ENCODE measurements at places on chromosomes 3 and 15.

- no peak for DNase-seq
These were observed 144.8 kb downstream of the NSMCE3 start for GRCh38 chr15:29124581-29125381.

DNA sequence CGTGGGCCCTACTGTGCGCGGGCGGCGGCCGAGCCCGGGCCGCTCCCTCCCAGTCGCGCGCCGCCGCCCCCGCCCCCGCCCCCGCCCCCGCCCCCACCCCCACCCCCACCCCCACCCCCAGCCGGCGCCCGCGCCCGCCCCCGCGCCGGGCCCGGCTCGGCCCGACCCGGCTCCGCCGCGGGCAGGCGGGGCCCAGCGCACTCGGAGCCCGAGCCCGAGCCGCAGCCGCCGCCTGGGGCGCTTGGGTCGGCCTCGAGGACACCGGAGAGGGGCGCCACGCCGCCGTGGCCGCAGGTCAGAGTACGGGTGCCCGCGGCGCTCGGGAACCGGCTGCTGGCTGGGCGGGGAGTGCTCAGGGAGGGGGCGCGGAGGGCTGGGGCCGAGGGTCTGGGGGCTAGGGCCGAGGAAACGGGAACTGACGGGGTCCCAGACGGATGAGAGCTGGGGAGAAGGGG, 1.1 kb upstream of the PPARG start:
- DNase-seq, result no peak

- DNase-seq, result no peak
These were observed 1.7 kb upstream of the CFAP91 start for GRCh38 chr3:119700920-119701734.

- DNase-seq, result no peak
These were observed 264.0 kb downstream of the KLF13 start for GRCh38 chr15:31590609-31591008.

- peak; percentile 100 for DNase-seq
These were observed 98.2 kb downstream of the ANXA2 start for GRCh38 chr15:60299452-60300047.

GRCh38 chr15:24898715-24899272, 56.0 kb upstream of the SNRPN start:
- peak; percentile 74 for DNase-seq

DNA sequence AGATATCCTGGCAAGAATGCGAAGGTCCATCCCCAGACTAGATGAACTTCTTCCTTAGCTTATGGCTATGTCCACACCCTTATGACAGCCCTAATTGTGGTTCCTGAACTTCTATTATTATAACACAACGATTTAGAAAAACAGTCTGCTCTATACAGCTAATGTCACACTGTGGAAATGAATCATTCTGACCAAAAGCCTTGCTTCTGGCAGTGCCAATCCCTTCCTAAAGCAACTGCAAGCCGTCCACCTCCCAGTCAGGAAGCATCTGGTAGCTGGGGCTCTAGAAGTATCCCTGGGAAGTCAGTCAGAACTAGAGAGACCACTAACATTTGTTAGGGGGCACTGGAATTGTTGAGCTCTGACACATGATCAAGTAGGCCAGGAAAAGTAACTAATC, 45.0 kb downstream of the MYO5A start:
- no peak for DNase-seq

GRCh38 chr15:77035999-77036471, 34.9 kb downstream of the TSPAN3 start:
- no peak for DNase-seq

DNA sequence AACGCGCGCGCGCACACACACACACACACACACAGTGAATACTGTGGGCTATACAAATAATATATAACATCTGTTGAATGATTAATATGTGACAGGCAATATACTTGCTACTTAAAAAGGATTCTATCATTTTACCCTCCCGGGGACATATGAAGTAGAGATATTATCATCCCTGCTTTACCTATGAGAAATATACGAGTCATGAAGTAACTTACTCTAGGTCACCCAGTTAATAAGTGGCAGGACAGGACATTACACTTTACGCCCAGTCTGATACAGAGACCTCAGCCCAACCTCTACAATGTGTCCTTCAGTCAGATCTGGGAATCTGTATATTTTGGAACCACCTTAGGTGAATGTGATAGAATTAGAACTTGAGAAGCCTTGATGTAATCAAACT, 55.4 kb downstream of the CCDC54 start:
- DNase-seq, result no peak

DNA sequence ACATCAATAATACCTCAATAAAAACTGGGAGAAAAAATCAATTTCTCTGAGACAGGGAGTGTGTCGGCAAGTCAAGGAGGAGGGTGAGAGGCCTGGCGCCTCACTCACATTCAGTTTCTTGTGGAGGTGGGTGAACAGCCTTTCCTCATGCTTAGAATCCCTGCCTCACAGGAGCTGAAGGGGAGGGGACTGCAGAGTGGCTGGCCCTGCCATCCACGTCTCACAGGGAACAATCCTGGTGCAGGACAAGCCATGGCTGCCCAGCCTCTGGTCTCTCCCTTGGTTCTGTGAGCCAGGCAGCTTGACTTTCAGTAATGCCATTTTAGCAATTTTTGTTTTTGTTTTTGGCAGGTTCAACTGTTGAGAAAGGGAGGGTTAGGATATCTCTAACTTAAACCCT, 126.5 kb upstream of the HACD2 start:
- no peak for DNase-seq

DNA sequence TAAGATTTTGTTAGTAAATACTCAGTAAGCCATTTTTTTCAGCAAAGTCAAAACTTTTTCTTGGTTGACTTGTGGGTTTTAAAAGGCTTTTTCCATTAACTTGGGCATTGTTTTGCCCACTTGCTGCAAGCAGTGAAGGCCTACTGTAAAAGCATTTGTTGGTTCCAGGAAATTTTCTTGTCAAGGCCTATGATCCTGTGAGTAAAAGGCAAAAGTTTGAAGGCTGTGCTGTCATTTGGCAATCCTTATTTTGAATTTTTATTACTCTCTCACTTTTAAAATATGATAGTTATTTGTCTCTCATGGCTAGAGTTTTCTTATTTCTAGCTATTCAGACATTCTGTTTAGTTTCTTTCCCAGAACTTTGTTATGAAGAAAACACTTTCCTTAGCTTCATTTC, 13.0 kb downstream of the P2RY12 start:
- no peak for DNase-seq

DNA sequence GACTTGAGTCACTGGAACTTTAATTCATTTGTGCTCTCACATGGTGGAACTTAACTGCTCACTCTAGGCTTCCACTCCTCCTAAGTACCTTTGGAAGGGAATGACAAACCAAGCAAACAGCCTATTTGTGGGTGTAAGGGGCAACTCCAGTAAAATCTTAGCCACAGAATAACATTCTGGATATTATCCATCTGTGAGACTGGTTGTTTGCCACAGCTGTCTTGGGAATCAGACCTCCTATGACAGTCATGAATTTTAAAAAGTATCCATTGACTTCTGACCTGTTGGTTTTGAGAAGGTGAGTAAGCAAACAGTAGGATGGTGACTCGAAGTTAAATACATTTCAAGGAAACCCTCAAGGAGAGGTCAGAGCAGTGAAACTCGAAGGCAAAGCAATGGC, 147.3 kb upstream of the CDIN1 start:
- no peak for DNase-seq

DNA sequence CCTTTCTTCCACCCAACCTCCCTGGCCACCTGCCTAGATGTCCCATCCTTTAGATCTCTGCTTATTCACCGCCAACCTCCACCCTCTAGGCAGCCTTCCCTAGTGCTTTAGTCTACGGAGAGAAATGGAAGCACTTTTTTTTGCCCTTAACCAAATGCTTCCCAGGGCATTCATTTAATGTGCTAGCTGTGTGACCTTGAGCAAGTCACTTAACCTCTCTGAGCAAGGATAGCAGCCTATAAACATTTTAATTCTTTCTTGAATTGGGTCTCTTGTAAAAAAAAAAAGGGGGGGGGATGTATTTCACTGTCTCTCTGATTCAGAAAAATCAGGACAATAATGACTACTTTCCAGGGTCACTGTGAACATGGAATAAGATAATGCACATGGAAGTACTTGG, 3.2 kb upstream of the INSYN1 start:
- no peak for DNase-seq

GRCh38 chr15:68479406-68479805, 47.4 kb upstream of the ITGA11 start:
- no peak for DNase-seq

DNA sequence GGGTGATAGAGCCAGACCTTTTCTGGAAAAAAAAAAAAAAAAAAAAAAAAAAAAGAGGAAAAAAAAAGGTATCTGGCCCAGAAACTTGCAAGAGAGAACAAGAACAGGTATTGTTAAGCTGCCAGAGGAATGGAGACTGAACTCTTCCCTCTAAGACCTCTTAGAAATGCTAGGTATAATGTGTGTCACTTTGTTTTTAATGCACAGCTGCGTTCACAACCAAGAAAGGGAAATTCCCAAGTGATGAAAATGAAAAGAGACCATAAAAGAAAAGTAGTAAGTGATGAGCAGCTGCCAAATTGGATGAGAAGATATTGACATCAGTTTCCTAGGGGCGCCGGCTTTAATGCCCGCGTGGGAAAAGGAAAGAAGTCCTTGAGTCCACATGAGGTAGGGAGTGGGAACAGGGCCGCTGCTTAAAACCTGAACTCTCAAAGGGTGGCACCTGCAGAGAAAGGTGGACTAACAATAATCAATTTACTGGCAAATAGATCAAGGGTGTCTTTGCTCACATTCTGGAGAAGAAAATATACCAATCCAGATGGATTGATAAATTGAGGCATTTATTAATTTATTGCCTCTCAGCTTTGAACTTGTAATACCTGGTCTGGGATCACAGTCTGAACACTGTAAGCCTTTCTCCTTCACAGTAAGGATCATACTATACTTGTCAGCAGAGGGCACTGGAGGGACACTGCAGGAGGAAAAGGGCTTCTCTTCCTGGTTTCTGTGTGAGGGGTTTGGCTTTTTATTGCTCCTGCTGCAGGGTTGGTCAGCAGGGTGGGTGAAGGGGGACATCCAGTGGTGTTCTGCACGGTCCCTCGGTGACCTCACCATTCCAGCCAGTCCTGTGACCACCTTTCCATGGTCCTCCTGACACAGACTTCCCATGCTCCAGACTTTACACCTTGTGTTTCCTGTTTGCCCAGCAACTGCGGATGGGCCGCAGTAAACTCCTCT, 131.6 kb downstream of the AQP9 start:
- peak; percentile 84 for DNase-seq

GRCh38 chr15:25684521-25685431, 178.4 kb downstream of the ATP10A start:
- no peak for DNase-seq

GRCh38 chr3:23002836-23003732, 200.0 kb upstream of the UBE2E2 start:
- DNase-seq, result peak; percentile 50

GRCh38 chr15:67456677-67457529, 64.0 kb upstream of the C15orf61 start:
- DNase-seq, result peak; percentile 80

DNA sequence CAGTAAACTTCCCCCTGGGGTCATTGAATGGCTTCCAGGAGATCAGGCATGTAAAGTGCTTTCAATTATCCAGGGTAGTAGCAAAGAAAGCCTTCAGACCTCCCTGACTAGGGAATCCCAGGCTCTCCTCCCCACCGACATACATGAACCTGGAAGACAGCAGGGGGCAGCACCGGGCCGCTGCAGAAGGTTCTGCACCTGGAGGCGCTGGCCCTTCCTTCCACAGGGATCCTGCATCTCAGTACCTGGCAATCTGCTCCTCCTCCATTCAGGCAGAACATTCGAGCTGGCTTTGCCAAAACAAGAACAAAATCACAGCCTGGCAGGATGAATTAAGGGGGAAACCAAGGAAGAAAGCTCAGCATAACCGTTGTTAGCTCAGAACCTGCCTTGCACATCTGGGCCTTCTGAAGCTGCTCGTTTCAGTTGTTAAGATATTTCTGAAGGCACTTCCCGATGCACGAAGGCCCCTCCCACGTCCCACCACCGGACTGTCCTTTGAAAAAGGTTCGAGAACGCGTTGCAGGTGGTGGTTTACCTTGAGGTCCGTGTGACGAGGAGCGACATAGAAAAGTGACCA, 237.7 kb downstream of the SLCO3A1 start:
- DNase-seq, result peak; percentile 70

- DNase-seq, result no peak
These were observed 22.1 kb downstream of the MAPKAPK3 start for GRCh38 chr3:50639055-50639494.

DNA sequence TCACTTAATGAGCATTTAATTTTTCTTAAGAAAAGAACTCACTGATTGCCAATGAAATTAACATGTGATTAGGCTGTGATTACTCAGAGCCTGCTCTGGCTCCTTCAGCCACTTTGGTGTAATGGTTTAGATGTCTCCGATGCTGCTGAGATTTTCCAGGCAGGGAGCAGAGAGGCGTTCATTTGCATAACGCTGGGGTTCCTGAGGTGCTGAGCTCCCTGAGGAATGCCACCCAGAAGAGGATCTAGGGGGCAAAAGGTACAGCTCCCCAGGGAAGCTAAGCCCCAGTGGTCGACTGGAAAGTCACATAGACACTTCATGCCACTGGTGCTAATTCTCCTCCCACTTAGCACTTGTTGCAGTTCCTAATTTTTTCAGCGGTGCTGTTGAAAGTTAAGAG, 119.5 kb downstream of the USP13 start:
- no peak for DNase-seq

GRCh38 chr15:91921188-91921842, 67.8 kb downstream of the SLCO3A1 start:
- DNase-seq, result no peak

DNA sequence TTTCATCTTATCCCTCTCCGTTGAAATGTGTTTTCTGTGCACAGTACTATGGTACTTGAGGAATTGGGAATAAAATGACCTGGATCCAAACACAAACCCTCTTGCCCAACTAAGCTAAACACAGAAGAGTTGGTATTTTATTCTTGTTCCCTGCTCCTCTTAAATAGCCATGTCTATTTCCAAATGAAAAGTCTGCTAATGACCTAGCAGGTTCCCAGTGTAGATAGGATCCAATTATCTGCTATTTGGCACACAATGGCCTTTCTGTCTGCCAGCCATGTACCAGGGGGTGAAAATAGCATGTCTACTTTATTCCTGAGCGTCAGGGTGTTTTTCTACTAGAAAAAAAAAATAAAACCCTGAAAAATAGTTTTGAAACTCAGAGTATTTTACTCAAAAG, 657.0 kb upstream of the NAALADL2 start:
- DNase-seq, result no peak

DNA sequence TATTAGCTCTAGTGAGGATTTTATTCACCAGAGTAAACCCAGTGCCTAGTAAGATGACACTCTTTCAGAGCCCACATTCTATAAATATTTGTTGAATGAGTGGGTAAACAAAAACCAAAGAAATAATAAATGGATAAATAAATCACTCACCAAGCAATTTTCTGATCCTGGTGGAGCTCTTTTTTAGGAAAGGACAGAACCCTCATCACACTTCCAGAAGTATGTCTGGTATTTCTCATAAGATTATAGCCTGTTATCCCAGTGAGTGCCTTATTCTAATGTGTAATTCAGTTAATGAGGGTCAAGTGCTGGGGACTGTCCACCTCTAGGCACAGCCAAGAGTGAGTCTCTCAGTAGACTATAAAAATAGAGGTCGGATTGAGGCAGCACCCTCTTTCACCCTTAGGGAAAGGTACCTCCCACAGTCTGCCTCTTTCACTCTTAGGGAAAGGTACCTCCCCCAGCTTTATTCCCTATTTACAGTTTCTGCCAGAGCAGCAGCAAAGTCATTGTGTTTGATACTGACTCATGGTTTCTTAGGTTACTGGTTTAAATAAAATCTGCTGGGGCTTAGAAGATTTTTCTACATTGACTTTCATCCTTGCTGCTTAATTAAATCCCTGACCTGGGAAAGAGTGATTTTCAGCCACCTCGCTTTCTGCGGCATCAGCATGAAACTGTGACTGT, 145.0 kb downstream of the STAC start:
- no peak for DNase-seq
